ENCODE measurements at places on chromosomes 5 and 9. TPM values are rescaled to one million over a fixed set of nuclear protein-coding genes. Genes with fewer than 3 reads are reported as not detected.

Gene KCNV2
- total RNA-seq = not detected

Gene TRAF1
- total RNA-seq = 167 TPM

Gene STPG3
- total RNA-seq = not detected

- no peaks in the 10 kb centered on the region for H3K36me3 ChIP-seq
- no peak overlapping the region for H3K4me3 ChIP-seq
- H3K27ac ChIP-seq = no peak overlapping the region
These were observed 6.6 kb downstream of the LHX2 start for GRCh38 chr9:124017929-124018729.

GRCh38 chr9:2630158-2630557 is 8.6 kb downstream of the VLDLR start:
- no peak for DNase-seq
- no peaks in the 10 kb centered on the region for H3K4me1 ChIP-seq
- no peaks in the 10 kb centered on the region for H3K36me3 ChIP-seq
- no peaks in the 10 kb centered on the region for H3K27me3 ChIP-seq
- H3K4me3 ChIP-seq = no peak overlapping the region

DNA sequence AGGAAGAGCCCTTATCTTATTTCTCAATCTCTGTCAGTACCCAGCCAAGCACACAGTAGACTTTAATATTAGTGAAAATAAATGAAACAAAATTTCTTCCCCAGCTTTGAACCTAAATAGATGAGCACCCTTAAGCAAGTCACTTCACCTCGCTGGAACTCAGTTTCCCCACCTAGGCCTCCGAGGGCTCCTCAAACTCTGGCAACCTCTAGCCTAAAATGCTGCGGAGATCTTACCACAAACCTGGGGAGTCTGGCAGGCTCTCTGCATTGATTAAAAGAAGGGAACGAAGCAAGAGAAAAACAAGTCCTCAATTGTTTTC is 326 bp downstream of the RIGI start:
- H3K27me3 ChIP-seq = no peaks in the 10 kb centered on the region
- peak overlapping the region; percentile 89 for H3K27ac ChIP-seq
- peaks cover 41% of the 10 kb centered on the region for H3K4me1 ChIP-seq
- H3K4me3 ChIP-seq = peak overlapping the region; percentile 98

DNA sequence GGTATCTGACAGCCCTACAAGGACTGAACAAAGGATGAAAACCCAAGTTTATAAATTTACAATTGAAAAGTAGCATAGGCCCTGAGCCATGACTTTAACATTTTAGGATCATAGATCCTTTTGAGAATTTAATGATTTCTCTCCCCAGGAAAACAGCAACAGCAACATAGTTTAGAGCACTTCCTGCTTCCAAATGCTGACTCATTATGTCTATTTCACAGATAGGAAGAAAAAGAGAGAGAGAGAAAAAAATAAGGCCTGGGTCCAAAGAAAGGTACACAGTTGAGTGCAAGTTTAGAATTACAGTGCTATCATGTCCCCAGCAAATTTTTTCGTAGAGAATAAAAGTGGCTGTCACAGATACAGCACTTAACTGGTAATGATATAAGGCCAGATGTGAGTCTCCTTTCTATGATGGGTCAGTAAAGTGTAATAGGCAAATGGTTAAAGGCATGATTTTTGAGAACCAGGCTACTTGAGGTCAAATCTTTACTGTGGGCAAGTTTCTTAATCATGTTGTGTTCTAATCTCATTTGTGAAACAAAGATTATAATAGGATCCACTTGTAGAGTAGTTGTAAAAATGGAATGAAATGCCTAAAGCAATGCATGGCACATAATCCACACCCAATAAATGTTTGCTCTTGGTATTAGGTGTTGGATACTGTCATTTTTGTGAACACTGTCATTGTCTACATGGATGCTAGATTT is 12.3 kb upstream of the PPP2R2B start:
- no peaks in the 10 kb centered on the region for H3K4me1 ChIP-seq
- H3K27ac ChIP-seq = no peak overlapping the region
- H3K4me3 ChIP-seq = no peak overlapping the region
- H3K36me3 ChIP-seq = no peaks in the 10 kb centered on the region

DNA sequence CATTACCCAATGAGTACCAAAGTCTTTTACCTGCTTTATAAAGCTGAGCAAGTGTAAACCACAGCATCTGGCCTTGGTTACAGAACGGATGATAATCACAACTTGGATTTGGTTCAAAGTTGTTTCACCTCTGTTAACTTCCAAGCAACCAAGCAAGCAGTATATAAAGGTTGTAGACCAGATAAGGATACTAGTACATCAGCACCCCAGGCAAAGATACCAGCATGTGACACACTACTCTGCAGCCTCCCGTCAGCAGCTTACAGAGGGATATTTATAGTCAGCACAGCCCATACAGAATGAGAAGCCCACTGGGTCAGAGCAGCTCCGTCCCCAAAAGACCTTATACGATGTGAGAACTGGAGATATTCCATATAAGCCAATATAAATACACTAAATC is 193.3 kb downstream of the SMARCA2 start:
- DNase-seq = no peak
- H3K4me1 ChIP-seq = no peaks in the 10 kb centered on the region
- no peak overlapping the region for H3K4me3 ChIP-seq
- H3K36me3 ChIP-seq = no peaks in the 10 kb centered on the region
- no peak overlapping the region for H3K27ac ChIP-seq

GRCh38 chr5:152811988-152812387 is 406.9 kb upstream of the NMUR2 start:
- no peak for DNase-seq
- no peaks in the 10 kb centered on the region for H3K36me3 ChIP-seq
- H3K4me3 ChIP-seq = no peak overlapping the region
- H3K27me3 ChIP-seq = no peaks in the 10 kb centered on the region
- H3K4me1 ChIP-seq = no peaks in the 10 kb centered on the region
- H3K27ac ChIP-seq = no peak overlapping the region

- no peak for DNase-seq
- H3K27ac ChIP-seq = no peak overlapping the region
- no peak overlapping the region for H3K4me3 ChIP-seq
- peaks cover 1% of the 10 kb centered on the region for H3K36me3 ChIP-seq
- peaks cover 3% of the 10 kb centered on the region for H3K27me3 ChIP-seq
These were observed 47.3 kb downstream of the MTRR start for GRCh38 chr5:7916171-7916804.

- H3K4me1 ChIP-seq = no peaks in the 10 kb centered on the region
- no peak overlapping the region for H3K4me3 ChIP-seq
- no peak for DNase-seq
- no peak overlapping the region for H3K27ac ChIP-seq
- H3K36me3 ChIP-seq = no peaks in the 10 kb centered on the region
These were observed 171.6 kb upstream of the RASEF start for GRCh38 chr9:83234541-83234940.

GRCh38 chr5:123722451-123722850 is 210.5 kb downstream of the CSNK1G3 start:
- no peaks in the 10 kb centered on the region for H3K27me3 ChIP-seq
- H3K36me3 ChIP-seq = no peaks in the 10 kb centered on the region
- no peak overlapping the region for H3K27ac ChIP-seq
- DNase-seq = no peak
- H3K4me3 ChIP-seq = no peak overlapping the region

DNA sequence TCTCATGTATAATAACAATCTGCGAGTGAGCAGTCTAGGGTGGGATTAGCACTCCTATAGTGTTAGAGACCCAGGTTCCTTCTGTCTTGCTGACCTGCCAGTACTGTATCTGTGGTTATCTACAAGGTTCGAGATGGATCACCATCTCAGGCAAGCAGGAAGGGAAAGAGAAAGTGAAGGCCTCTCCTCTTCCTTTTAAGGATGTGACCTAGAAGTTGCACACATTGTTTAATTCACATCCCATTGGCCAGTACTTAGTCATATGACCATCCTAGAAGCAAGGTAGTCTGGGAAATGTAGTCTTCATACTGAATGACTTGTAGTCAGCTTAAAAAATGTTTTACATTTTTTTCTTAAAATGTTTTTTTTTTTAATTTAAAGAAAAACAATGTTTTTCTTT is 168.6 kb downstream of the CARTPT start:
- H3K27ac ChIP-seq = no peak overlapping the region
- H3K4me3 ChIP-seq = peak overlapping the region; percentile 8
- H3K27me3 ChIP-seq = peaks cover 4% of the 10 kb centered on the region
- no peaks in the 10 kb centered on the region for H3K4me1 ChIP-seq
- DNase-seq = peak; percentile 87

- H3K27me3 ChIP-seq = no peaks in the 10 kb centered on the region
- H3K4me1 ChIP-seq = no peaks in the 10 kb centered on the region
- no peaks in the 10 kb centered on the region for H3K36me3 ChIP-seq
- no peak overlapping the region for H3K27ac ChIP-seq
- DNase-seq = no peak
These were observed 133.9 kb upstream of the SPEF2 start for GRCh38 chr5:35483780-35484179.

GRCh38 chr9:88387552-88388202 is 567 bp upstream of the SPIN1 start:
- no peaks in the 10 kb centered on the region for H3K36me3 ChIP-seq
- no peak for DNase-seq
- H3K4me1 ChIP-seq = peaks cover 16% of the 10 kb centered on the region
- H3K27me3 ChIP-seq = no peaks in the 10 kb centered on the region

All from CD4-positive, CD25-positive, alpha-beta regulatory T cell (primary cell).